Panc1 (cell line): ENCODE measurements at places on chromosomes 16 and 17.

DNA sequence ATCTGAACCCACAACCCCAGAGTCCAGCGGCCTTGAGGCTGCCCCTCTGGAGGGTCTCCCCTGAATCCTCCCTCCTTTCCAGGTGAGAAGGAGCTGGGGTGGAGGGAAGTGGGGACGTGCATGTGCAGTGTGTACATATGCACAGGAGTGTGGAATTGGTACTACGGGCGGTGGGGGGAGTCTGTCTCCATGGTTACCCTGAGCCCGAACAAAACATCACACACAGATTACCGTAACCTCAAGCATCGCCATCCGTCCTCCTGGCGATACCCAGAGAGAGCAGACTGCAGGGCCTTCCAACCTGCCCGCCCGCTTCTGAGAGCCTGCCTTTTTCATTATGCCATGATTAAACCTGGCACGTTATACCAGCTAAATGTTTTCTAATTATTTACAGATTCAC, 25.1 kb downstream of the GSG1L start:
- no peak for DNase-seq

GRCh38 chr16:86984343-86984742, 332.8 kb downstream of the C16orf95 start:
- DNase-seq, result no peak

GRCh38 chr17:33021731-33022408, 30.2 kb downstream of the SPACA3 start:
- DNase-seq, result no peak

DNA sequence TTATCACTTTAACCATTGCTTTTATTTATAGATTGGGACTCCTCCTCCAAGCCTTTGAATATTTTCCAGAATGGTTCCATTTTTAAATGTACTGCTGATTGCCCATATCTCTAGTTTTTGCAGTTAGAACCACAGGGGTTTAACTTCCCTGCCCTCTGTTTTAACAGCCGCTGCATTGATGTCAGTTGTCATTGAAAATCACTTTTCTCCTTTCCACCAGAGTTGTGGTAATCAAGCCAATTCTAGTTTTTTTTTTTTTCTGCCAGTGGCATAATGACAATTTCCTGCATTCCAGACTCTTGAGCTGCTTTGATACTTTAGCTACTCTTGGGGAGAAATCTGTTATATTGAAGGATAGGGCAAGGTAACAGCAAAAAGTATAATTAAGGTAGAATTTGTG, 91.5 kb downstream of the HS3ST4 start:
- no peak for DNase-seq

DNA sequence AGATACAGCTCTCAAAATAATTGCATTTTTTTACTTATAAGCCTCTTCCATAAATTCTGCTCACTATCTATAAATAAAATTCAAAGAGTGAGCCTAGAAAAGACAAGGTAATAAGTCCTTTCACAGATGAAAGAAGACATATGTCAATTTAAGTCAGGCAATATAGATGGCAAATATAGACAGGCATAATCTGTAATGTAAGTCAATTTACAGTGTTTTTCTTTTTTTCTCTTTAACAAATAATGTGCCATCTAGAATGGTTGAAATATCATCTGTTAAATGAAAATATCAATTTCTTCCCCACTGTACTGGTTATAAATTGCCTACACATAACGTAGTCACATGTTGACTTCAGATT, 1409.2 kb upstream of the GOT2 start:
- DNase-seq, result no peak
